Epithelial cell of proximal tubule (primary cell): ENCODE measurements at places on chromosomes 4 and X. TPM values are rescaled to one million over a fixed set of nuclear protein-coding genes. Genes with fewer than 3 reads are reported as not detected.

GRCh38 chr4:17814140-17814539 lies 3.4 kb downstream of the NCAPG start:
- no peak for DNase-seq

GRCh38 chr4:17544831-17545234 lies 29.9 kb downstream of the CLRN2 start:
- DNase-seq: no peak

DNA sequence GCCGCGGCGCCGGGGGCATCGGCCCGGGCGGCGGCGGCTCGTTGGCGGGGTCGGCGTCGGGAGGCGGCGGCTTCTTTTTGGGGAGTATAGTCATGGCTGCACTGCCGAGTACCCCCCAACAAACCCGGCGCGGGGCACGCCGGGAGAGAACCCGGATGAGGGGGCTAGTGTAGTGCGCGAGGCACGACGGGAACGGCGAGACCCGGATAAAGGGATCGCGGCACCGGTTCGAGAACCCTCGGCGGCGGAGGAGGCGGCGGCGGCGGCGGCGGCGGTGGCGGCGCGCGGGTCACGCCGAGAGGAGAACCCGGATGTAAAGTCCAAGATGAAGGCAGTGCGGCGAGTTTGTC lies at the start of gene OTUD5:
Gene OTUD5, minus strand, starts transcription at position 131 of the 350 bp plus-strand sequence. Its CDS starts 37 bp downstream, at position 94.
- no peak for DNase-seq

GRCh38 chr4:40525752-40526598 lies 103.7 kb downstream of the RBM47 start:
- DNase-seq: peak; percentile 84

GRCh38 chr4:96776920-96777527 lies 937.1 kb downstream of the PDHA2 start:
- no peak for DNase-seq

GLRA3 gene
- not detected in 2 replicates for total RNA-seq

BCLAF3 gene
- 1.2 and 1.7 TPM in 2 replicates for total RNA-seq
